Activated CD4-positive, alpha-beta memory T cell treated with anti-CD3 and anti-CD28 coated beads for 36 hours (primary cell): ENCODE measurements at places on chromosomes 7 and 10.

DNA sequence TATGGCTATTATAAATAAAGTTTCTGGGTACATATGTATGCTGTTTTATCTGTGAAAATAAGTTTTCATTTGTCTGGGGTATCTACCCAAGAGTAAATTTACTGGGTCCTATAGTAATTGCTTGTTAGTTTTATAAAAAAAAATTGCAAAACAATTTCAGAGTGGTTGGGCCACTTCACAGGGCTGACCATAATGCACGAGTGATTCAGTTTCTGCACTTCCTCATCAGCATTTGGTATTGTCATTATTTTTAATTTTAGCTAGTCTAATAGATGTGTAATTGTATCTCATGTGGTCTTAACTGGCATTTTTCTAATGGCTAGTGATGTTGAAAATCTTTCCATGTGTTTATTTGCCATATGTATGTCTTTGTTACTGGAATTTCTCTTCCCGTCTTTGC lies 452.4 kb upstream of the AKR1E2 start:
- no peak for DNase-seq

DNA sequence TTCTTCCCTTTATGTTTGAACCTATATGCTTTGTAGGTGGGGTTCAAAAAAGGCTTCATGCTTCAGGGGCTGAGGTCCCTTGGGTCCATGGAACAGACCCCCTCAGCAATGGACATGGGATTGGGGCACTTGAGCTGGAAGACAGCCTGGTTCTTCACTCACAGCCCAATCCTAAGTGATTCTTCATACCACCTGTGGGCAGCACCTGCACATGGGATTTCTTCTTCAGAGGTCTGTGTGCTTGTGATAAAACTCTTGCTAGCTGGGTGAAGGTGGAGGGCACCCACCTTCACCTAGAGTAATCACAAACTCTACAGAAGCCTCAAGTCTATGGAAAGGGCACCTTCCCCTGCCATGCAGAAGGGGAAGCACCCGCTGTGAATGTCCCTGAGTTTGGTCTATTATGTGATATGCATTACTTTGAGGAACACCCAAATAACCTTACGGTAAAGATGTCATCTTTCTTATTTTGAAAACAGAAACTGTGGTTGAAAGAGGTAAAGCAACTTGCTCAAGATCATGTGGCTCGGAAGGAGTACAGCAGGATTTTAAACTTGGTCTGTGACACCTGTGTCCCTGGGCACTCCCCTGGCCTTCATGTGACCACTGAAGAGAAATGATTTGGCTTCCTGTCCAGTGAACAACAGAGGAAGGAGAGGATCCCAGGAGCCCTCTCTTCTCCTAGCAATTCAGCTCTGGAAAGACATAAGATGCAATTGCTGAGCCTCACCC lies 469.5 kb upstream of the ZMIZ1 start:
- no peak for DNase-seq

GRCh38 chr7:84088802-84089201 lies 105.8 kb downstream of the SEMA3A start:
- DNase-seq: no peak

GRCh38 chr10:90919683-90920574 lies 958 bp downstream of the ANKRD1 start:
- no peak for DNase-seq
